OCI-LY7 (cell line): ENCODE measurements at places on chromosomes 1 and 21.
A peak's percentile ranks its signal among the peaks of the same experiment; 100 is the strongest.

GRCh38 chr1:193293726-193294125, 107.3 kb upstream of the B3GALT2 start:
- no peak for DNase-seq

DNA sequence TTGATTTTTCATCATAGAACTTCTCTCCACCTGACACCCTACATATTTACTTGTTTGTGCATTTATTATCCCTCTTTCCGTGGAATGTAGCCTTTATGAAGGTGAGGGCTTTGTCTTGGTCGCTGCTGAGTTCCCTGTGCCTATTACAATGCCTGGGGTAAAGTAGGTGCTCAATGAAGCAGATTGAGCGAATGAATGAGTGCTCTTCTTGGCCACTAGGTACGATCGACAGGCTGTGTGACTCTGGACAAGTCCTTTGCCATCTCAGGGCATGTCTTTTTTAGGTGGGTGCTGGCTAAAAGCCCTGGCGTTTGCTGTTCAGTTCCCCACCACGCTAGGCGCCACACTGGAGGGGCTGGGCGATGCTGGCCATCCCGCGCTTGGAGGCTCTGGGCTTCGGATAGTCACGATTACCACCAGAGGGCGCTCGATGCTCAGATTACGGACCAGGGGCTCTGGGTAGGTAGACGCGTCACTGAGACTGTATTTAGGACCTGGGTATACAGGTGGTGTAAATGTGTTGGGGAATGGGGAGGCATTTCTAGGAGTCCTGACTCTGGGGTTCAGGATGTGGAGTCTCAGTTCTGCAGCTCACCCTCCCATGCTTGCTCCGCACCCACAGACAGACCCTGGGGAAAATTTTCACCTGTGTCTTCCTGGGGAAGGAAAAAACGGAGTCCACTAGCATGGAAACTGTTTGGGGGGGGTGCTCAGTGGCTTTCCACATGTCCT, 71.0 kb upstream of the CSF3R start:
- peak; percentile 79 for DNase-seq

DNA sequence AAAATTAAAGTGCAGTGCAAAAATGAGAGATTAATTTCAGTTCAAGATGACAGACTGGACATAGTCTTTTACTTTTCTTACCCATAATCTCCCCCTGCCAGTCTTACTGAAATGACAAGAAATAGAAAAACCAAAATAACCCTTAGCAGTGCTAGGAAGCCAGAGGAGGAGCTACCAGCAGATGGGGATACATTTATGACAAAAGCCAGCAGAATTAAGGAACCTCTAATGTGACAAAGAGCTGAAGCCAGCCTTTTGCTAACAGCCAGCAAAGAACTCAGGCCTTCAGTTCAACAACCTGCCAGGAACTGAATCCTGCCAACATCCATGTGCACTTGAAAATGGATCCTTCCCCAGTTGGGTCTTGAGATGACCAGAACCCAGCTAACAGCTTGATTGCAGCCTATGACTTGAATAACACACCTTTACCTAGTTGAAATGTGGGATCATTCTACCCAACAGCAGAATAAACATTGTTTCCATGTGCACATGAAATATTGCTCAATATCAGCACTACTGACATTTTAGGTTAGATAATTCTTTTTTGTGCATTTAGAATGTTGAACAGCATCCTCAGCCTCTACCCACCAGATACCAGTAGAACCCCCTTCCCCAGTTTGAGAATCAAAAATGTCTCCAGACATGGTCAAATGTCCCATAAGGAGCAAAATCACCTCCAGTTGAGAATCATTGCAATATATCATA, 7.9 kb upstream of the TRAF5 start:
- DNase-seq: peak; percentile 18

DNA sequence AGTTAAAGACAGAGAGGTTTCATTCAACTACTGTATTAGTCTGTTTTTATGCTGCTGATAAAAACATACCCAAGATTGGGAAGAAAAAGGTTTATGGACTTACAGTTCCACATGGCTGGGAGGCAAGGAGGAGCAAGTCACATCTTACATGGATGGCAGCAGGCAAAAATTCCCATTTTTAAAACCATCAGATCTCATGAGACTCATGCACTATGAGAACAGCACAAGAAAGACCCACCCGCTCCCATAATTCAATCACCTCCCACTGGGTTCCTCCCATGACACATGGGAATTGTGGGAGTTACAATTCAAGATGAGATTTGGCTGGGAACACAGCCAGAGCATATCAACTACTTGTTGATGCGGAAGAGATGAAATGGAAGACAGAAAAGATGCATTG, 9.2 kb downstream of the GPR161 start:
- DNase-seq: no peak

GRCh38 chr1:50852889-50853288, 107.2 kb downstream of the FAF1 start:
- DNase-seq: no peak

DNA sequence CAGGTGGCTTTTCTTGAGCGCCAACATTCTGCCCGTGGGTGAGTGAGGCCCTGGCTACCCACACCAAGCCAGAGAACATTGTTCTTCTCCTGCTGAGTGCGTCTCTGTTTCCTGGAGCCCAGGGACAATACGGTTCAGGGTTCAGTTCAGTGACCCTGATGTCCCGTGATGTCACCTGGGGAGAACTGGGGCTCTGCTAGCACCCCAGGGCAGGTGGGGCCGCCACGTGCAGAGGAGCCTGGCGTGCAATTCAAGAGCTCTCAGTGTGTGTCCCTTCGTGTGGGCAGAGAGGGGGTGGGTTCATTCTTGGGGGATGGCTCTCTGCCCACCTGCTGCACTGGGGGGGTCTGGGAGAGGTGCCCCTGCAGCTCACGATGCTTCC, 18.2 kb upstream of the PEX10 start:
- DNase-seq: no peak

GRCh38 chr1:178682429-178682828, 42.6 kb upstream of the RALGPS2 start:
- no peak for DNase-seq

DNA sequence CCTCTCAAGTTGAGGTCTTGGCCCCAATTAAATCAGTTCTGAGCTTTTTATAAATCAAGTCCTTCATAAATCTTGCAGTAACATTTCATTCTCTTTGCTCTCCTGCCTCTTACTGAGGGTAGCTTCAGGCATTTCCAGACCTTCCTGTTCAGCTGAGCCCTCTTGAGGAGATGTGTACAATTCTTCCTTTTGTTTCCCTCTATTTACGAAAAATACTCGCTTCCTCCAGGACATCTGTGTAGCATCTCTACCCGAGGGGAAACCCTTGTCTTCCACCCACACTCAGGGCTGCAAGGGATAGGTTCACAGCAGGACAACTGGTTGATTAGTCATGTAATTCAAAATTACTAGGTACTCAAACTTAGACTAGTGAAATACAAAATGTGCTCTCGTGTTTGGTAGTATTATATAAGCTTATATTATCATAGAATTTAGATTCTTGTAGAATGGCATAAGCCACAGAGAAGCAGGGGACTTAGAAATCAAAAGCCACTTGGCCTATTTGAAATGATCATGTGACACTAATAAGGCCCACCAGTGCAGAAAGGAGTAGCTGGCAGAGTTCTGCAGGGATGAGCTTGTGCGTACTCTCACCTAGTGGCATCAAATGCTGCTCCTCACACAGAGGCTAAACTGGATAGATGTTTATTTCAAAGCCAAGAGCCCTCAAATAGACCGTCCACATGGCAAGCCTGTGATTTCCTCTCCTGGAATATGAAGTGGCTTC, 126.7 kb downstream of the GDAP2 start:
- no peak for DNase-seq

- DNase-seq: no peak
These were observed 375.8 kb upstream of the VAMP3 start for GRCh38 chr1:7395251-7395650.

GRCh38 chr1:62088439-62088838, 106.2 kb upstream of the L1TD1 start:
- no peak for DNase-seq

GRCh38 chr1:245687152-245687635, 532.4 kb downstream of the KIF26B start:
- no peak for DNase-seq

- no peak for DNase-seq
These were observed 105.2 kb upstream of the GADD45A start for GRCh38 chr1:67579623-67580394.

- no peak for DNase-seq
These were observed 256.4 kb downstream of the FOXD2 start for GRCh38 chr1:47694011-47694890.

- DNase-seq: no peak
These were observed 36.2 kb downstream of the TP73 start for GRCh38 chr1:3688356-3689137.

DNA sequence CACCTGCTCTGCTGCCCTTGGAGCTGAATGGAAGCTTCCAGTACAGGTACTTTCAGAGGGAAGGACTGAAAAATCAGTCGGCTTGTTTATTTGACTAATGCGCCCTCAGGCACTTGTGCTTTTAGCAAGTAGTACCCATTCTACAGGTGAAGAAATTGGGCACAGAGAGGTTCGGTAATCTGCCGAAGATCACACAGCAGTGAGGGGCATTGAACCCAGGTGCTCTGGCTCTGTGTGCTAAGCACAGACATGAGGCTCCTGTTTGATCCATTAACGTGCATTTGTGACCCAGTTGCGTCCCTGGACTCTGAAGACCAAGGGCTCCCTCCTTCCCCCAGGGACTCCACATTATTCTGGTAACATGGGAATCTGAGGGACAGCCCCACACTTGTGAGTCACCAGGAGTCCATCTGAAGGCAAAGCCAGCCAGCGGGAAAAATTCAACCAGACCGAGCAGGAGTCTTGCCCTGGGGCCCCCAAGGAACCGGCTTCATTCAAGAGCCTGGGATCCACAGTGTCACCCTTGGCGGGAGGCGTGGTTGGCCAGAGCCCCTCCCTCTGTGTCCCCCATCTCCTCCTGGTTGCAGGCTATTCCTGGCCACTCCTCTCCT, 192.4 kb upstream of the ARHGEF16 start:
- DNase-seq: no peak

- no peak for DNase-seq
These were observed 12.3 kb downstream of the SGIP1 start for GRCh38 chr1:66546047-66546810.

DNA sequence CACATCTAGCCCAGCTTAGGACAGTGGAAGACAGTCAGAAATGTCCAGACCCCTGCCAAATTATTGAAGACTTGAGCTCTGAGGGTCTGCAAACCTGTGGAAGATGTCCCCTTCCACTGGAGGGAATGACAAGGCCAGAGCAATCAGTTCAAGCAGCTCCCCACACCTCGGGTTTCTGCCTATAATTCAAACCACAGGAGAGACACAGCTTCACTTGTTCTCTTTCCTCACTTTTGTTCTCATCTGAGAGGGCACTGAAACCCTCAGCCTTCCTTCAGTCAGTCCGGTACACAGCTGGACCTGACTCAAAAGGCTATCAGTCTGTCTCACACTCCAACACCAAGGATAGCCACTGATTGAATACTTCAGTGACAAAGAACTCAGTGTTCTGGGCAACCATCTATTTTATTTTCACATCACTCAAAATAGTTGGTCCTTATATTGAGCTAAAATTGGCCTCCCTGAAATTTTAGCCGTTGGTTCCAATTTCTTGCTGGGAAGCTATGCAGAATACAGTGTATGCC, 70.1 kb downstream of the TENT5C start:
- DNase-seq: no peak

- no peak for DNase-seq
These were observed 4.2 kb downstream of the SPATA46 start for GRCh38 chr1:162372159-162373071.
